ENCODE measurements at places on chromosomes 7 and 10.

- no peak for DNase-seq
Measured at GRCh38 chr10:97726636-97727178, 10.2 kb upstream of the ZFYVE27 start.

- no peak for DNase-seq
Measured at GRCh38 chr7:139389091-139389490, 29.4 kb downstream of the LUC7L2 start.

DNA sequence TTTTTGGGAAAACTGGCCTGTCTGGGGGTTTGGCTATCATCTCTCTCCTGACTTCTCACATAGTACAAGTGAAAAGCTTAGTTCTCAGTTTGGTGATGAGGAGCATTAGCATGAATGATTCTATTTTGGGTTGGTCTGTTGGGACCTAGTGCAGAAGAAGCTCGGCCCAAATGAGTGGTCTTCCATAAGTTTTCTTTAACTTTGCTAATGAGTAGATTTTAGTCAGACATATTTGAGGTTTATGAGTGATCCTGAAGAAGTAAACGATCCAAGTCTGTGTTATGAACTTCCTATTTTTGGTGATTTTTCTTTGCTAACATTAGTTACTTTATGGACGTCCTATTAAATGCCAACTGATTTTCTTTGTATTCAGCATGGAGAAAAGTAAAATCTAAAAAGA, 51.7 kb upstream of the CALD1 start:
- DNase-seq = no peak

GRCh38 chr10:122650331-122650730, 49.3 kb downstream of the C10orf120 start:
- DNase-seq = no peak

DNA sequence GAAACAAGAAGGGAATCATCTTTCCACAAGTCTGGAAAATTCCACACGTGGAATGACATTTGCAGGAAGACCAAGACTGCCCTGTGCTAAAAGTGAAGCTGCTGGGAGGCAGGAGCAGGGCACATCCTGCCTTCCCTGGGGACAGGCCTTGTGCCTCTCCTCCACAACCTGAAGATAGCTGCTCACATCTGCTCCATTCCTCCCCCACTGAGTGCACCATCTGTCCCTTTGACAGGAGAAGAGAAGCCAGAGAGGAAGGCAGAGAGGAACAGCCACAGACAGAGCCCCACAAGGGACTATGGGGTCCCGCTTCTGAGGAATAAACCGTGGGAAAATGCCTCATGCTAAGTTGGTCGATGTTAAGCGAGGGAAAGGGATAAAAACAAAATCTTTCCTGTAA, 15.9 kb upstream of the FAM171A1 start:
- DNase-seq = no peak

- DNase-seq = no peak
Measured at GRCh38 chr7:151440799-151441445, 981 bp upstream of the CRYGN start.

DNA sequence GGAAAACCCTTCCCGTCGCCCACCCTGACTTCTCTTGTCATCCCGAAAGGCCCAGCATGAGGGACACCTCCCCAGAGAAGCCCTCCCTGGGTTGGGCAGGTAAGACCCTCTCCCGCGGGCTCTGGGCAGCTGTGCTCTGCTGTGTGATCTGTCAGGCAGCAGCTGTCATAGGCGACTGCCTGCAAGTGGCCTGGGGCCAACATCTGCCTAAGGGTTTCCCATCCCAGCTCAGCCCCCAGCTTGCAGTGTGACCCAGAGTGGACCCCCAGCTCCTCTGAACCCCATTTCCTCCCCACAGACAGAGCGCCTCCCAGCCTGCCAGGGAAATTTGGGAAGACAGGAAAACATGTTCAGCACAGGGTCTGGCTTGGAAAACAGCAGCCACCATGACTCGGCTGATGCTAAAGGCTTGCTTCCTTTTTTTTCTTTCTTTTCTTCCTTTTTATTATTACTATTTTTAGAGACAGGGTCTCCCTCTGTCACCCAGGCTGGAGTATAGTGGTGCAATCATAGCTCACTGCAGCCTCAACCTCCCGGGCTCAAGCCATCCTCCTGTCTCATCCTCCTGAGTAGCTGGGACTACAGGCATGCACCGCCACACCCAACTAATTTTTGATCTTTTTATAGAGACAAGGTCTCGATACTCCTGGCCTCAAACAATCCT, 18.3 kb upstream of the TNRC18 start:
- DNase-seq = no peak

DNA sequence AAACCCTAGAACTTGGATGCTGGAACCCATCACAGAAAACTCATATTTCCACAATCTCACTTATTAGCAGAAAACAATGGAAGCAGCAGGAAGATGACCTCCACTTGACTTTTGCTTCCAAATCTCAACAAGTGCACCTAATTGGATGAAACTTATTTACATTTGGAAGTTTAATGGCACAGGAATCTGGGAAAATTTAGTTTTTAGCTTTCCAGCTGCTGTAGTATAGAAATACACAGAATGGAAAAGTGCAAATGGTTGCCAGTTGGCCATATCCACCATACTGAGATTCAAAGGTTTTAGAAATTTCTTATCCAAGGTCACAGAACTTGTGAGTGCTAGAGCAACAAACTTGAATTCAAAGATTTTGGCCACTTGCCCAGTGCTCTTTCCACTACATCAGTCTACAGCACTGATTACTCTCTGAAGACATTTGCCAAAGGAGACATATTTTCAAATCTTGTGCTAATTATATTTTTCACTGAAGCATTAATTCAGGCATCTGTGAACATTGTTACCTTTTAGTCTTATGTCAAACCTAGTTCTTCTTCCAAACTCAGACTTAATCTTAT, 9.3 kb upstream of the AHR start:
- DNase-seq = no peak

- DNase-seq = no peak
Measured at GRCh38 chr10:50600831-50601477, 22.8 kb downstream of the SGMS1 start.

DNA sequence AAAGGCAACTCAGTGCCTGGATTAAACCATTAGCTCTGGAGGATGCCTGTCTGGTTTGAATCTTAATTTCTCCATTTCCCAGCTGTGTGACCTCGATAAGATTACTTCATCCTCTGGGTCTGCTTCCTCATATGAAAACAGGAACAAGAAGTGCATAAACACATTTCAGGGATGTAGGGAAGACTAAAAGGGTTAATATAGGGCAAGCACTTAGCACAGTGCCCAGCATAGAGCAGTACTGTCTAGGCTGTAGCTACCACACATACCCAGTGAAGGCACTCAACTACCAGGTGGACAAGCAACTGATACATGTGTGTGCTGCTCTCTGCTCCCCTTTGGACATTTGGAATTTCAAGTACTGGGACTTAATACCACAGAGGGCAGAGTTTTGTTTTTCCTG, 85.4 kb downstream of the KCNMA1 start:
- DNase-seq = no peak

- no peak for DNase-seq
Measured at GRCh38 chr7:15593382-15593781, 31.6 kb upstream of the AGMO start.

- DNase-seq = no peak
Measured at GRCh38 chr10:22670788-22671187, 43.6 kb downstream of the PIP4K2A start.

DNA sequence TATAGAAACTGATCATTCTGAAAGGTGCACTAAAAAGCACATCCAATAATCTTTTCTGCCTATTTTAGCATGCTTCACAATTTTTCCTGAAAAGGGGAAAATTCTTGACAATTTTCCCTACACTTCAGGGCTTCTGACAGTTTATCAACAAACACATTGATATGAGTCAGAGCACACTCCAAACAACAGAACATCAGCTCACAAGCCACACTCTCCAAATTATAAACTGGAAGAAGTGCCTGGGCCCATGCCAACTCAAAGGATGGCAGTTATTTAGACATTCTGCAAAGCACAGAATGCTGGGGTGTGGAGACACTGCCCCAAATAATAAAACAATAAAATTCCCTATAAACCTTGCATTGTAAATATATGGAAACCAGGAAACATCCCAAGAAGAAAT, 90.8 kb downstream of the ELAPOR2 start:
- no peak for DNase-seq

DNA sequence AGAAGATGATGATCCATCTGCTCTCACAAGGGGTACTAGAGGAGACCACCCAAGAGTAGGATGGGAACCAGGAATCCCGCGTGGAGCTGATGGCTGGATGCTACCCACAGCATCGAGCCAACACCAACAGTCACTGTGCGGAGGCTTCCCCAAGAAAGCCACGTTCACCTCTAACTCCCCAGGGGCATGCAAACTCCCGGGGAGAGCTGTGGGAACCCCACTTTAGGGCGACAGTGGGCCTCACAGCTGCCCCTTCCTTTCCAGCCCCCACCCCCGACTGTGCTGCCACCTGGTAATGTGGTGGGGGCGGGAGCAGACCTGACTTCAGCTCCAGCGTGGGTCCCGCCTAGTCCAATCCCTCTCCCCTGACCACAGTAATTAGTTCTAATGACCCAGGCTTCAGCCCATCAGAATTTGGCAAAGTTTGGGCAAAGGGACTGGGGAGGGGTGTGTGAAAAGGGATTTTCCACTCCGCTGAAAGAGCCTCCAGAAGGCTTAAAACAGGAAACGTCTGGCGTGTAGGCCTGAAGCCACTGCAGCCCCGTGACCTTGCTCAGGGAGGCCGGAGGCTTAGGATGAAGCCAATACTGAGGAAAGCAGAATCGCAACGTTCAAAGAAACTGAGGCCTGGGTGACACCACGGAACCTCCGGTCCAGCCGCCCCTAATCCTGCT, 20.3 kb downstream of the ASB13 start:
- DNase-seq = no peak

DNA sequence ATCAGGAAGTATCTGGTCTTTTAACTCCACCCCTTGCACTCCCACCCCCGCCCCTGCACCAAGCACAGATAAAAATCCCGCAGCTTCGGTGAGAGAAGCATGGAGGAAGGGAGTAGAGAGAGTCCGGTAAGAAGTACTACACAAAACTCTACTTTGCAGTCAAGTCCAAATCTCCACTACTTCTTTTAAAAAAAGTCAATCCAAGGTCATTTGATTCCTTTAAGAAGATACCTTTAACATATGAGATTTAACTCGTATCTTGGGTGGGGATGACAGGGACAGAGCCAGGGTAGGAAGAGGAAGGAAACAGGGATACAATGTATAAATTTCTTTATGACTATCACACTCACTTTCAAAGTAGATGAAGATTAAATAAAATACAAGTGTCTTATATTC, 132.1 kb downstream of the NRBF2 start:
- no peak for DNase-seq

DNA sequence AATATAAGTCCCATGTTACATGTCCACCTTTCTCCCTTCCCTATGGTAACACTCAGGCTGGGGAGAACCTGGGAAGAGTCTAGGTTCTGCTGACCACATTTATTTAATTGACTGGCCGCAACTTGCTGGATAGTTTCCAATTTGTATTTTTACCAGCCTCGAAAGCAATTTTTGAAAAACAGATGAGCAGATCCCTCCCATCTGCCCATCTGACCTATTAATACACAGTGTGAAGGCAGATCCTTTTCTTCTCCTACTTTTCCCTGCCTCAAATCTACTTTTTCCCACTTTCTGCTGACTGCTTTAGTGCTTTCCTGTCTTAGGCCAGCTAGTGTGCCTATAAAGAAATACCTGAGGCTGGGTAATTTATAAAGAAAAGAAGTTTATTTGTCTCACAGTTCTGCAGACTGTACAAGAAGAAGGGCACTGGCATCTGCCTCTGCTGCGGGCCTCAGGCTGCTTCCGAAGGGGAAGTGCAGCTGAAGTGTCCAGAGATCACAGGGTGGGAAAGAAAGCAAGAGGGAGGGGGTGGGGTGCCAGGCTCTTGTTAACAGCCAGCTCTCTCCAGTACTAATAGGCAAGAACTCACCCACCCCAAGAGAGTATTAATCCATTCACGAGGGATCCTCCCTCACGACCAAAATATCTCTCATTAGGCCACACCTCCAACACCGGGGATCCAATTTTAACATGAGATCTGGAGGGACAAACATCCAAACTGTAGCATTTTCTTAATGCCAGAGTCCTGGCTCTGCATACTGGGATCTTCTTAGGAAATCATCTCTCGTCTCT, 336.0 kb upstream of the IGFBP3 start:
- DNase-seq = no peak

DNA sequence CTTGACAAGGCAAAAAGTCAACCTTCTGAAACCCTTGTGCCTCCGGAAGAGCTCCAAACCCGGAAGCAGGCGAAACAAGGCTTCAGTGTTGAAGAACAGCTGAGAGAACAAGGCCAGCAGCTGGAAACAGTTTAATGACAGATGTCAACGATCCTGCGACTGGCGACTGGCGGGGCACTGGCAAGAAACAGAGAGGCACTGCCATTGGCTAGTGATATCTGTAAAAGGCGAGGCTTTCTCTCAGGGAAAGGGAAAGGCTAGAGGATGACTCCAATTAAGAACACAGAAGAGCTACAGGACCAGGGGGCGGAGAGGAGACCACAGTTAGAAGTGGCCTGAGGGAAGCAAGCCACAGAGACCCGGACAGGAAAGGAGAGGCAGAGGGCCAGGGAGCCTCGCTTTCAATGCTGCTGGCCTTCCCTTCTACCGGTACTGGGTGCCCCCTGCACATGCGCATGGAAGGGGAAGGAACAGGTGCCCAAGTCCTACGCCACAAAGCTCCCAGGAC, 19.4 kb downstream of the ITGB1 start:
- no peak for DNase-seq

- DNase-seq = no peak
Measured at GRCh38 chr7:13846386-13846785, 143.1 kb downstream of the ETV1 start.

DNA sequence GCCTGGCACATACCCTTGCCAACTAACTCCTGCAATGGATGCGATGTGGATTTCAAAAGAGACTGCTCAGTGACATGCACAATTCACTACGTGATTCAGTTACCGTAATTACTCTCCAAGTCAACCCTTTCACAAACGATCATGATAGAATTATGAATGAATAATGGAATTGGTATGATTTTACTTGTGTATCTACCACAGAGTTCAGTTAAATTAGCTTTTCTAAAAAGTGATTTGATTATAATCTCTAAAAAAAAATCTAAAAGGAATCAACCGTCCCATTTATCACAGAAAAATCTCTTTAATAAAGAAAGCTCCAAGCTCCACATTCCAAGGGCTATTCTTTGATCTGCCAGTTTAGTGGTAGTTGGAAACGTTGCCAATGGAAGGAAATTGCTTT, 30.4 kb upstream of the RSU1 start:
- DNase-seq = no peak

DNA sequence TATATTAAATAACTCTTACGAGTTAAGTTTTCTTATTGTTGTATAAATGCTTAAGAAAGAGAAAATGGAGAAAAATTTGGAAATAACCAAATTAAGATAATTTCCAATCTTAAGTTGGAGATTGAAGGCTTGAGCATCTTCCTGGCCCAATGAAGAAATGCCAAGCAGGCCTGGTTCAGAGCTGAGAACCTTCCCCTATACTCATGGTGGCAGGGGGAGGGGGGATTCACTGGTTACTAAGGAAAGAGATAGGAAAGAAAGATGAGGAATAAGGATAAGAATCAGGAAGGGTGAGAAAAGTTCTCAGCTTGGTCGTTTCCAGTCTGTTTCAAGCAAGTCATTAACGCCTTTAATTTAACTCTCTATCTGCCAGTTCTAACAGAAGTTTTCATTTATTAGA, 166.2 kb downstream of the AVL9 start:
- DNase-seq = no peak

- DNase-seq = no peak
Measured at GRCh38 chr10:29740981-29741545, 106.3 kb upstream of the SVIL start.

All from NCI-H1048 (cell line).